ENCODE measurements at places on chromosomes 12 and 14. TPM values are rescaled to one million over a fixed set of nuclear protein-coding genes. Genes with fewer than 3 reads are reported as not detected.
A peak's percentile ranks its signal among the peaks of the same experiment; 100 is the strongest.

- DNase-seq: no peak
Observed at GRCh38 chr14:65431951-65432350, 19.4 kb downstream of the FUT8 start.

BMAL2 gene
- 0.16 TPM for total RNA-seq

GRCh38 chr12:52903285-52903854, 1.5 kb downstream of the KRT8 start:
- peak; percentile 43 for DNase-seq

GRCh38 chr12:99600388-99600787, 47.2 kb upstream of the GARIN6 start:
- DNase-seq: no peak

GRCh38 chr12:28570811-28571210, 380.6 kb downstream of the CCDC91 start:
- DNase-seq: no peak

REP15 gene
- not detected for total RNA-seq

DNA sequence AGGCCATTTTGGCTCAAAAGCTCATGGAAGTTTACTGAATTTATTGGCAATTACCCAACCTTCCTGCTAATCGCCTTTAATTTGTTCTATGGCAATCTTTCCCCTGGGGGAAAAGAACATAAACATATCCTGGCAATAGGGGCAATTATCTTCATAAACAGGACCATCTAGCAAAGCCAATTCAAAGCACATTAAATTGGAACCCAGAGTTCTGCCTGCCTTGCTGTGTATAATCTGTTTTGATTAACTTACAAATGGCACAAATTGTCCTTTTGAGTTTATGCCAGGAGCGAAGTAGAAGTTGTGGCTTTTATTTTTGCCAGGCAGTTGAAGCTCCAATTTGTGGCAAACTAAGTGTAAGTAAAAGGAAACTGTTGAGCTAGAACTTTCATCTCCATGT, 68.6 kb downstream of the C12orf50 start:
- no peak for DNase-seq

USP44 gene
- 1.5 TPM for total RNA-seq

DNA sequence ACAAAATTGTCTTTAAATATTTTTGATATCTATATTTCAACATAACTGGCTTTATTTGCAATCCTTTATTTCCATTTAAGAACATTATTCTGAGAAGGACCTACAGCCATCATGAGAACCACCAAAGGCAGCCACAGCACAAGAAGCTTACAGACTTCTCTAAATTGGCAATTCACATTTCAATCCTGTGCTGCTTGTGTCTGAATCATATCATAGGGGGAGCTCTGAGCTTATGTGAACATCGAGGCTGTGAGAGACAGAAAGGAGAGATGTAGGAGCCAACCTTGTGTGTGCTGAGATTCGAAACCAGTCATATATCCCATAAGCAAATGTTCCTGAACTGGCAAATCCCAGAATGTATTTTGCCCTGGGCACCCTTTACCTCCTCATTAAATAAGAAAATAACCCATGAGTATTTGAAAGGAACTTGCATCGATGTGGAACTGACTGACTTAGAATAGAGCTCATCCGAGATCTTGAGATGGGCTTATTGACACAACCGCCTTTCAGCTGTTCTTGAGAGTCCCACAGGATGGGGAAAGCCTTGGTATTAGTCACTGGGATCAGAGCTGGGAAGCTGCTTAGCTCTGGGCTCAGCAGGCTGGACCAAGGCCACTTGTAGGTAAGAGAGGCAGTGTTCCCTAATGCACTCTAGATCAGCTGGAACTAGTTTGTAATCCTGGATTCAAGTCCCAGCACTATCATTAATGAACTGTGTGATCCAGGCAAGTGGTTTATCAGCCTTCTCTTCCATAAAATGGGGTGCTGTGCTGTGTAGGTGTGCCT, 329.8 kb downstream of the CACNA1C start:
- DNase-seq: no peak

GRCh38 chr12:132493482-132494178, 3.7 kb downstream of the FBRSL1 start:
- no peak for DNase-seq

All from CD4-positive, alpha-beta T cell (primary cell).